Stimulated activated CD8-positive, alpha-beta memory T cell treated with anti-CD3 and anti-CD28 coated beads, Interleukin-7, amount 100 ng/mL, for 4 hours (primary cell): ENCODE measurements at places on chromosomes 3 and 15.

DNA sequence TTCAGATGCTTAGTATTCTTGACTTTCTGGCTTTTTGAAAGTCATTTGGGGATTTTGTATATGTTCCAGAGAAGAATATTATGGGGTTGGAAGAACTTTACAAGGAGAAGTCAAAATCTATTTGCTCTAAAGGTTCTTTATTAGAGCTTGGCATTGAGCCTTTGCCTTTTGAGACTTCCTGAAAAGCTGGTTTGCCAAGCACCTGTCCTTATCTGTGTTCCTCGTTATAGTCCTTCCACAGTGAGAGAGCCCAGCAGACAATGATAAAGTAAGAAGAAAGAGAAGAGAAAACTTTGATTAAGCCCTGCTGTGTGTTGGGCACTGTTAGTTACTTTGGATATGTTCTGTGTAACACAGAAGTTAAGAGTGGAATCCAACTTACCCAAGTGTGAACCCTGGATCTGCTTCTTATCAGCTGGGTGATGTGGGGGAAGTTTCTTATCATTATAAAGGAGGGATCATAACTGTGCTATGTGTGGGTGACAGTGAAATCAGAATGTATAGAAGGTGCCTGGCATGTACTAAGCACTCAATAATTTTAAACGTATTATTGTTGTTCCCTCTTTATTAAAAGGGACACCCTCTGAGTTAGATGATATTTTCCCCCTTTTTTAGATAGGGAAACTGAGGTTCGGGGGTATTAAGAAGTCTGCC lies 44.3 kb upstream of the POLR2M start:
- no peak for DNase-seq

DNA sequence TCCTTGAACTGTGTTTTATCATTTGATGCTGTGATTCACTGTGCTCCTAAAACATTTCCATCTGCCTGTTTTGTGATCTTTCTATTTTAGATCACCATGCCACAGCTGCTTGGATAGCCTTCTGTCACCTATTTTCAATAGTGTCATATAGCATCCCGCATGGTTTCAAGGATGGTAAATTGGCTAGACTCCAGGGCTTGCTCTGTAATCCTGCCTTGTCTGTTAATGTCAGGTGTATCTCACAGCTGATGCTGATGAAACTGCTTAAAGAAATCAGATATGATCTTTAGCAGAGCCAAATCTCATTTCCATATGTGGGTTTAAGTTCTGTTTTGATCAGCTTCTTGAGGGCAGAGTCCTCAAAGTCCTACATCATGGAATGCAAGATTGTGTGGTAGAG lies 182.2 kb downstream of the UBE2E2 start:
- no peak for DNase-seq

DNA sequence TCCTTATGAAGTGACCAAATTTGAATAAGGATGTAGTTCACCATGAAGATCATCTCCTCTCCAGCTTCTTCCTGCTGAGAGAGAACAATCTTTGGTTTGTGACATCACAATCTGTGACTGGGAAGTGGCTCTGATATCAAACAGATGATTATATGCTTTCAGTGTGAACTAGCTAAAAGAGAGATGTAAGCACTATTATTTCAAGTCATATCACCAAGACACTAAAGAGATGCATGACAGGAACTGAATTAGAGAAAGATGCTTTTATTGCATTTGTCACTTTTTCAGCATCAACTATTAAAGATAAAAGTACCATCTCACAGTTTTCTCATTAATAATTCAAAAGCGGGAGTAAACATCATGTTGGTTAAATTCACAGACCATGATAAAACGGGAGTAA lies 3.5 kb downstream of the CHRM5 start:
- DNase-seq, result no peak

DNA sequence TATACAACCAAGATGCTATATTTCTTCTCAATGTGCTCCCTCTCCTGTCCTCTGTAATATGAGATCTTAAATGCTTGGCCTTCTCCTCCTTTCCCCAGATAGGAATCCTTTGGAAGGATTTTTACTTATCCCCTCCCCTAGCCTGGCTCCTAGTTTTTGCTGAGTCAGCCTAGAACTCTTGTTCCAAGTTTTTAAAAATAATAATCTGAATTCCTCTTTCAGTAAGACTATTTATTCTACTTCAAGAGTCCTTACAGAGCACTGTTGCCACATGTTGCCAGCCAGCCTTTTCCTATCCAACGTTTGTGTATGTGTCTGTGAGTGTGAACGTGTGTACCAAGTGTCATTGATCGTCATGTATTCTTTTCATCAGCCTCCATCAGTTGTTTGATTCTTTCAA lies 11.0 kb upstream of the KCNMB2 start:
- DNase-seq, result no peak

- no peak for DNase-seq
Measured at GRCh38 chr3:23537101-23537551, 268.6 kb upstream of the UBE2E1 start.

GRCh38 chr15:68183616-68184315 lies 21.4 kb downstream of the CALML4 start:
- no peak for DNase-seq

DNA sequence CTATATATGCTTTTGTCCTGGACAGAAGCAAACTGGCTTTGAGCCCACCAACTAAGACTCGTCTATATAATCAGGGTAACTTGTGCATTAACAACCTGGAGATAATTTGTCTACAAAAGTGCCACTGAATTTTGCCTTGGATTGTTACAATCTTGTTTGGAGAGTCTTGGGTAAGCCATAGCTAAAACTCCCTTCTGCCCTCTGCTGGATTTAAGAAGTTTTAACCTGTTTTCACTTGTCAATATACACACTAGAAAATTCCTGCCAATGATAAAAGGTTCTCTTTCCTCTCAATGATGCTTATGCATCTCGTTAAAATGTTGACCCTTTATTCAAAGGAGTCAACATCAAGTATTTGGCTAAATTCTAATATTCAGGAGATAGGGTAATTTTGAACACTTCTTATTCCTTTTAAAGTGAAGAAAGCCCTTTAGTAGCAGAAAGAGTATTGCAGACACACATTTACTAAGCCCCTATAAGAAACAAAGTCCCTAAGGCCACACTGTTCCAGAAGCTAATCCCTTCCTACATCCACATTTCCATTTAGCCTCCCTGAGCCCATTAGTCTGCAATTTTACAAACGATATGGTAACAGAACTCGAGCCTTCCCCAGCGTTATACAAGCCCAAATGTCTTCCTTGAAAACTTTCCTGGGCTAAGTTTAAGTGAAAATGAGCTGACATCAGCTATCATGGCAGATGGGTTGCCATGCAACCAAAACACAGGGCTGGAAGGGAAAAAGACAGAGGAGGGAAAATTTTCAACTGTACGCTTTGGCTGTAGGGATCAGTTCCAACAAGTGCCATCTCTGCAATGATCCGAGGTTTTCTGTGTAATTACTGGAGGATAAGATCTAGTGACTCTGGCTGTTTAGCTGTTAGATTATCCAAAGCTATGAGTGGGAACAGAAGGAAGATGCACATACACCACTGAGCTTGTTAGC lies 75.9 kb upstream of the FGF12 start:
- DNase-seq, result no peak

DNA sequence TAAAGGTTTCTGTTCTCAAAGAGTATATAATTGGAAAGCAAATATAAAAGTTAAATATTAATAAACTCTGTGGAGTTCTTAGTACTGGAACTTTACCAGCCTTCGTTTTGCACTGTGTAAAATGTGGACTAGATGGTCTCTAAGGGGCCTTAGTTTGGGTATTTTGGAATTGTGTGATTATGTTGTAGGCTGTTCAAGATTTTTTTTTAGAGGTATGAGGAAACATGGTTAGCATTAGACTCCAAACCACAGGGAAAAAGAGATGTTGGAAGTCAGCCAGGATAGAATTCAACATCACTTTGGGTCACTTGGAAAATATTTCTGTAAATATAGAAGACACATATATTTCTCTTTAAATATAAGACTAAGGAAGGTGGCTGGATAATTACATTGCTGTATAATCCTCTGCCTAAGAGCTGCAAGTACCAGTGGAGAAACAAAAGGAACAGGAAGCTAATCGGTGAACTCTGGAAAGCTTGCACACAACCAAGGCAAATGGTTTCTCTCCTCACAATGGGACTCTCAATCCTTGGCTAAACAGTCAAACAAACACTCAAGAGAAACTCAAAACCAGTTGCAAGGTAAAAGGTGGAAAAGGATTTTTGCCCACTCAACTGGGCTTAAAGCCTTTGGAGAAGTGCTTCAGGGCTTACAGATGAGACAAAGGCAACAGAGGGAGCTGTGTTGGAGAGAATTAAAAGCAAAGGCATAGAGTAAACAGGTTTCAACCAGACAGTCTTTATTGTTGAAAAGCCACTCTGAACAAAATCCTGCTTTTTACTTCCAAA lies 141.7 kb downstream of the NR1D2 start:
- no peak for DNase-seq

- DNase-seq, result no peak
Measured at GRCh38 chr15:74776821-74777768, 4.8 kb upstream of the CSK start.

DNA sequence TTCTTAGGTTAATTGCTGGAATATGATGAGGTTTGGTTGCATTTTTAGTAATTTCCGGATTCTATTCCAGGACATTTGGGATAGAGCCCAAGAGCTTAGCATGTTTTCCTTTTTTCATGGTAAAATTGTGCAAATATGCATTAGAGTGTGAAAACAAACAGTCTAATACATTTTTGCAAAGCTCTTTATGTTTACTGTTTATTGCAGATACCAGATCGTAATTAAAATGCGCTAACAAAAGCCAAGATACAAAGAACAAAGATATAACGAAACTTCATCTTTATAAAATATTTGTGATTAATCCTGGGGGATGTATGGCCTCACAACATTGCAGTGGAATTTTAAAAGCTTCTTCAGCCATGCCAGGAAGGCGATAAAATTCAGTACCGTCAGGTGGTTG lies 94.5 kb upstream of the TBC1D5 start:
- no peak for DNase-seq

DNA sequence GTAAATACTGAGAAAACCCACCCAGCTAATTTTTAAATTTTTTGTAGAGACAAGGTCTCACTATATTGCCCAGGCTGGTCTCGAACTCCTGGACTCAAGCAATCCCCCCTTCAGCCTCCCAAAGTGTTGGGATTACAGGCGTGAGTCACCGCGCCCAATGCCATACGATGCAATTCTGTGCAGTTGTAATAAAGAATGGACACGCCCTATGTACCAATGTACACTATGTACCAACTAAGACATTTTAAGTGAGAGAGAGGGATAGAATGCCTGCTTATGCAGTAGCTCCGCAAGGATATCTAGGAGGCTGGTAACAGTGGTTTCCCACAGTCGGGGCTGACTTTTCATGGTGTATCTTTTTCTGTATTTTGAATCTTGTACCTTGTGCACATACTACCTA lies 14.6 kb downstream of the ZNF710 start:
- no peak for DNase-seq

- DNase-seq, result no peak
Measured at GRCh38 chr3:187210545-187211327, 13.4 kb downstream of the RTP1 start.

DNA sequence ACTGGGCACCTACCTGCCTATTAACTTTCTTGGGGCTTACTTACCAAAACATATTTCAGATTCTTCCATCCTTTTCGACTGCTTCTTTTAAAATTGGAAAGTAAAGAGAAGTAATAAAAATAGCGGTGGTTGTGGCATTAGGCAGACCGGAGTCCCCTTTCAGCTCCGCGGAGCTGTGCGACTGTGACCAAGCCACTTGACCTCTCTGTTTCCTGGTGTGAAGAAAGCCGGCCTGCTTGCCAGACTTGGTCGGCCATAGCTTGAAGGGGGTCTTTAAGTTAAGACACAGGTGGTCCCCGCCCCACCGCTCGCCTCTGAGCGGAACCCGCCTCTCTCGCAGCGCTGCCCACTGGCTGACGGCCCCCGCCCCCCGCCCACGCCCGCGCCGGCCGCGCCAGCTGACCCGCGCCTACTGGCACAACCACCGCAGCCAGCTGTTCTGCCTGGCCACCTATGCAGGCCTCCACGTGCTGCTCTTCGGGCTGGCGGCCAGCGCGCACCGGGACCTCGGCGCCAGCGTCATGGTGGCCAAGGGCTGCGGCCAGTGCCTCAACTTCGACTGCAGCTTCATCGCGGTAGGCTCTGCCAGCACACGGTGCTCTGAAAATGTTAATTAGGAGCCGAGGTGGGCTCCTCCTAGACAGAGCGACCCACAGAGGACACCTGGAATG lies 18.3 kb downstream of the NOX5 start:
- DNase-seq, result no peak

DNA sequence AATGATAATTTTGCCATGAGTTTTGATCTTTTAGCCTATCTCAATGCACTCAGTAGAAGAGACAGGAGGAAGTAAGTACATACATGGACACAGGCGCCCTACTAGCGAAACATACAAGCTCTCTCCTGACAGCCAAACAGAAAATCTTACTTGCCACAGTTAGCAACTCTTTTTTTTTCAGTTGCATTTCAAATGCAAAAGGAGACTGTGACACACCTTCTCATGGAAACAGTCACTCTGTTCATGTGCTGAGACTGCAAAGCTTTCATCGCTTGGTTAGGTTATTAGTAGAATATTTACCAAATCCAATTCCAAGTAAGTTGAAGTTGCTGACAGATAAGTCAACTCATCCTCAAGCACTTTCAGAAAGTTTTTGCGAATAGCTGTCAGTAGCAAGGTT lies 223.3 kb downstream of the FOXP1 start:
- DNase-seq, result no peak

DNA sequence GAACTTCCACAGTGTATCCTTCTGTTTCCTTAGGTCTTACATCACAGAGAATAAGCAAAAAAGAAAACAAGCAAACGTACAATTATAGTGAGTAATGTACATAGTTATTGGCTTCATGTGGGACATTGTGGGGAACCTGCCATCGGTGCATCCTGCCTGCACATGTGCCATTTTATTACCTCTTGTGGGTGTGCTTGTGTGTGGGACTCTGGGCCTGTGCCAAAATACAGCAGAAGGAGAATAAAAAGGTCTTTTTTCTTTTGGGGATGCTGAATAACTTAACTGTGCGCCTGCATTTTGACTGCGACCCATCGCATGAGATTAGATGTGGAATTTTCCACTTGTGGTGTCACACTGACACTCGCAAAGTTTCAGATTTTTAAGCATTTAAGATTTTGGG lies 169.6 kb upstream of the DCBLD2 start:
- DNase-seq, result no peak

DNA sequence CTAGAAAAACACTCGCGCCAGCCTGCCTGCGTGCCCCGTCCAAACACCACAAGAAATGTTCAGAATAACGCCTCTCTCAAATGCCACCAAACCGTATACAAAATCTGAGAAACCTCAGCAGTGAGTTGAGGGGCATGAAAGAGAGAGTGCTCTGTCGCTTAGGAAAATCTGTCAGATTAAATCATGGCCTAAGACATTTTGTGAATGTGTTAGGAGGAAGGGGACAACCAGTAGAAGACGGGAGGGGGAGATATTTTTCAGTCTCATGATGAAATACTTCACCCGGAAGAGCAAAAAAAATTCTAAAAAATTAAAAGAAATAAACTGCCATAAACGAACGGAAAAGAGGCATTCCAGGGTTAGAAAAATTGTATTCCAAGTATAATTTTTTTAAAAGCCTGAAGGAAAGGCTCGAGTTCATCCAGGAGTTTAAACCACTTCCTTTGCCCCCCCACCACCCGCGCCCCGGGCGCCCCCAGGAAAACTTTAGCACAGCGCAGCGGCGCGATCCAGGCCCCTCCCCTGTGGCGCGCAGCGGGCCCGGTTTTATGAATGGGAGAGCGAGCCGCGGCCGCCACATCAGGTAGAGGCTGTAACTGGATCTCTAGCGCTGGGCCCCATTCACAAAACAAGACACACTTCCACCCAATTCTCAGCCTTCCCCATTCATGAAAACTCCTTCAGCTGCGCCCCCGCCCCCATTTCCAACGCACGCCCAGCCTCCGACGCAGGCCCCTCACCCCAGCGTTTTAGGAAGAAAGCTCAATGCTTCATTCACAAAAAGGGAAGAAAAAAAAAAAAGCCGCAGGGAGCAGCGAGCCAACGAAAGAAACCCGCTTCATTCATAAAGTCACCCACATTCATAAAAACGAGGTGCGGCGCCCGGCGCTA lies 1.4 kb downstream of the ETV5 start:
- DNase-seq, result peak; percentile 12
